ENCODE measurements at places on chromosomes 5 and 9. TPM values are rescaled to one million over a fixed set of nuclear protein-coding genes. Genes with fewer than 3 reads are reported as not detected.

The RNF38 gene
- total RNA-seq = 13.3 TPM

DNA sequence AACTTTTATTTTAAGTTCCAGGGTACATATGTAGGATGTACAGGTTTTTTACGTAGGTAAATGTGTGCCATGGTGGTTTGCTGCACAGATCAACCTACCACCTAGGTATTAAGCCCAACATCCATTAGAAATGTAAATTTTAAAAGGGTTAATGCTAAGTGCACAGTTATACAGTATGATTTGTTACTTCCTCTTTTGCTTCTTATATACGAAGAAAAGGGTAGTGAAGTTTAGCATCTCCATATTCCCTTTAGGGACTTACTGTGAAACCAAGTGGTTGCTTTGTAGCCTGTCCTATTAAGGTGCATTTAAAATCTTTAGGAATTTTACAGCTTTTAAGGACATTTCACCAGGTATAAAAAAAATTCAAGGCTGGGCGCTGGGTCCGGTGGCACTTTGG is 46.4 kb downstream of the RBM27 start:
- DNase-seq = no peak

The FRRS1L gene
- not detected for total RNA-seq

The SNX24 gene
- total RNA-seq = 21.8 TPM

- no peak for DNase-seq
These were observed 128.6 kb downstream of the SPATA31D1 start for GRCh38 chr9:82117026-82117811.

DNA sequence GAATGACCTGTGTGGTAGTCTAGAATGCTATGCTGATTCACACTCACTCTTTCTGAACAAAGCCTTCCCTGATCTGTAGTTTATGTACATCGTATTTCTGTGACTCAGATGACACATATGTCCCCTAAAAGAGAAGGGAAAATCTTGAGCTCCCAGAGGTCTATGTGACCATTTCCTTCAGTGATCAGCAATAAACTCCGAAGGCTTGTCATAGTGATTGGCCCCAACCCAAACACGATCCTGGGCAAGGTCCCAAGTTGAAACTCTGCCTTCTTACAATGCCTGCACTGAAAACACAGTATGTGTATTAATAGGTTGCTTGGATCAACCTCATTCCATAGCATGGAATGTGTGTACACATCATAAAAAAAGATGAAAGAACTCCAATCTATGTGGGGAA is 685.8 kb downstream of the MAT2B start:
- DNase-seq = peak; percentile 87

- no peak for DNase-seq
These were observed 497.6 kb downstream of the NTRK2 start for GRCh38 chr9:85167146-85167545.

The FCN2 gene
- total RNA-seq = not detected

The MYOZ3 gene
- total RNA-seq = 0.03 TPM

DNA sequence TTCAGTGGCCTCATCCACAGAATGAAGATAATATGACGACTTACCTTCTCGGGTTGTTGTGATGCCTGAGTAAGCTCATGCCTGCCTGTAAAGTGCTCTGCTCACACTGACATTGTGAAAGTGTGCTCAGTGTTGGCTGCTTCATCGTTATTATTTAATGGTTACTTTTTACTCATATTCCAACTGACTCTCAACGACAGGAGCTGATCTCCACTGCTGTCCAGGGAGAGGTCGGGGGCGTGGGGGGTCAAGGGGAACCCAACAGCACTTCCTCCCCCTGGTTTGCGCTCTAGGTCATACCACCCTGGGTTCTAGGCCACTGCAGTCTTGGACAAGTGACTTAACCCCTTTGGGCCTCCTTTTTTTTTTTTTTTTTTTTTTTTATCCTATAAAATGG is 52.9 kb upstream of the ANGPTL2 start:
- no peak for DNase-seq

- no peak for DNase-seq
These were observed 16.1 kb upstream of the CMBL start for GRCh38 chr5:10323588-10324488.

GRCh38 chr9:107439991-107440456 is 49.5 kb downstream of the KLF4 start:
- DNase-seq = no peak

DNA sequence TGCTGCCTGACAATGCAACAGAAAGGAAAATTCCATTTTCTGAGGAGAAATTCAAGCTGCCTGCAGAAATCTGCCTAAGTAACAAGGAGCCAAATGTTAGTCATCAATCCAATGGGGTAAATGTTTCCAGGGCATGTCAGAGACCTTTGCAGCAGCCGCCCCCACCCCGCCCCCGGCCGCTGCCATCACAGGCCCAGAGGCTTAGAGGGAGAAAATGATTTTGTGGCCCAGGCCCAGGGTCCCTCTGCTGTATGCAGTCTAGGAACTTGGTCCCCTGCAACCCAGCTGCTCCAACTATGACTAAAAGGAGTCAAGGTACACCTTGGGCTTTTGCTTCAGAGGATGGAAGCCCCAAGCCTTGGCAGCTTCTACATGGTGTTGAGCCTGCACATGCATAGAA is 45.0 kb downstream of the VLDLR start:
- no peak for DNase-seq

DNA sequence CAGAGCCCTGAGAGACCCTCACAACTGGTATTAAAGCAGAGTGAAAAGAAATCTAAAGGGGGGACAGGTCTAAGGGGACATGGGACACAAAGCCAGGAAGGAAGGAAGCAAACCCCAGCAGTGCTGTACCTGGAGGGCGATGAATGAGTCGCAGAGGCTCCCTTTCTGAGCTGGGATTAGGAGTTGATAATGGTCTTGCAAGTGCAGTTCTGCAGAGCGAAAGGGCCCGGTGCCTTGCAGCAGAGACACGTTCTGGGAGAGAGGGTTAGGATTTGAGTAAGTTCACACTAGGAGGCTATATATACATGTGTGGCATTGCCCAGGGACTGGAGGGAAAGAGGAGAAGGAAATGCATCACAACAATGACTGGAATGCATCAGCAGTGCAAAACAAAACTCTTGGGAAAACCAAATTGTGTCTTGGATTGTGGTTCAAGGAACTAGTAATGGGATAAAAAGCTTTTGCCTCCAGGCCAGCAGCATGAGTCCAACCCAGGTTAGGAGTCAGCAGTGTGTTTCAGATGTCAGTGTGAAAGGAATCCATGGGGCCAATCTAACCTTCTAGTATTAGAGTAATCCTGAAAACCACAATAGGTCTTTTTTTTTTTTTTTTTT is 38.8 kb upstream of the LIFR start:
- peak; percentile 37 for DNase-seq

The SPINK6 gene
- not detected for total RNA-seq

DNA sequence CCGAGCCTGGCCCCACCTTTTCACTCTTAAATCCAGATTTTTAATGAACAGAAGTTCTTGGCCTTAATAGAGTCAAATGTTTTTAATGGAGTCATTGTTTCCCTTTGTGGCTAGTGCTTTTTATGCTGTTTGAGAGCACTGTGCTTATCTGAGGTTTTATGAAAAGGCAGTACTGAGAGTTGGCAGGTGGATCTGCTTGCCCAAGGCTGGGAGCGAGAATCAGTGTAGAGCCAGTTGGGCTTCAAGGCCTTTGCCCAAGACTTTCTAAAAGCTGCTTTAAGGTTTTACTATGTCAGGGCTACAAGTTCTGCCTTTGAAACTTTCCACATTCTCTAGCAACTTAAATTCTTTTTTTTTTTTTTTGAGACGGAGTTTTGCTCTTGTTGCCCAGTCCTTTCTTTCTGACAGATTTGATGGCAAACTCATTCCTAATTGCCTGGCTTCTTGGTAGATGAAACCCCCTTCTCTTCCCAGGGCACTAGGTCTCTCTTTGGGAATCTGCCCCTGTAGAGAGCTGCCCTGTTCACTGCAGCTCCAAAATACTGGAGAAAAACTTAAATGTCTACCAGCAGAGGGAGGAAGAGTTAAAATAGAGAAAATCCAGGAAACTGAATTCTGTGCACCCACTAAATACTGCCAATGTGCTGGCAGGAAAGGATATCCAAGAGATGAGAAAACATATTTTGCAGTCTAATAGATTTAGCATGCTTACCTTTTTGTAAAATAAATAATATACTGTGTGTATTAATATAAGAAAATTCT is 36.9 kb upstream of the CDK20 start:
- no peak for DNase-seq

GRCh38 chr9:18999173-18999785 is 33.7 kb downstream of the SAXO1 start:
- DNase-seq = no peak

DNA sequence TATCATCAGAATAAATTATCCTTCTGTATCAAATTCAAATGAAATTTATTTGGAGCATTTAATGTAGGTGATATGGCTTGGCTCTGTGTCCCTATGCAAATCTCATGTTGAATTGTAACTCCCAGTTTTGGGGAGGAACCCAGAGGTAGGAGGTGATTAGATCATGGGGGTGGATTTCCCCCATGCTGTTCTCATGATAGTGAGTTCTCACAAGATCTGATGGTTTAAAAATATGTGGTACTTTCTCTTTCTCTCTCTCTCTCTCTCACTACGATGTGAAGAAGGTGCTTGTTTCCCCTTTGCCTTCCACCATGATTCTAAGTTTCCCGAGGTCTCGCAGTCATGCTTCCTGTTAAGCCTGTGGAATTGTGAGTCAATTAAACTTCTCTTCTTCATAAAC is 678.4 kb upstream of the RGMB start:
- DNase-seq = no peak

The MLANA gene
- total RNA-seq = not detected

DNA sequence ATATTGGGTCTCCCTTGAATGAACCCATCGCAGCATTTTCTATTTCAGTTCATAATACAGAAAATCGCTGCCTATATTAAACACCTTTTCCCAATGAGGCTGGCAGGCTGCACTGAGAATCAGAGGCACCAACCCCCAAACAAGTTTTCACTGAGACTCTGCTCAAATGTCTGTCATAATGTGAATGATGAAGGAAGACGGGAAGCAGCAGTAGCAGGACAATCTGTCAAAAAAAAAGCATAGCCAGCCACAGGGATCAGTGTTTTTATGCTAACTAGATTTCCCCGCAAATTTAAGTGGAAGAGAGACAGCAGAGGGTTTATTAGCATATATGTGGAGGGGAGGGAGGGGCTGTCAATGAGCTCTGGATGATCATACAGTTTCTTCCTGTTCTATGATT is 162.7 kb upstream of the PDE4D start:
- DNase-seq = no peak

- peak; percentile 13 for DNase-seq
These were observed 549.0 kb upstream of the ZNF608 start for GRCh38 chr5:125295405-125295872.

GRCh38 chr5:167242701-167243100 is 1048.7 kb upstream of the WWC1 start:
- DNase-seq = no peak

DNA sequence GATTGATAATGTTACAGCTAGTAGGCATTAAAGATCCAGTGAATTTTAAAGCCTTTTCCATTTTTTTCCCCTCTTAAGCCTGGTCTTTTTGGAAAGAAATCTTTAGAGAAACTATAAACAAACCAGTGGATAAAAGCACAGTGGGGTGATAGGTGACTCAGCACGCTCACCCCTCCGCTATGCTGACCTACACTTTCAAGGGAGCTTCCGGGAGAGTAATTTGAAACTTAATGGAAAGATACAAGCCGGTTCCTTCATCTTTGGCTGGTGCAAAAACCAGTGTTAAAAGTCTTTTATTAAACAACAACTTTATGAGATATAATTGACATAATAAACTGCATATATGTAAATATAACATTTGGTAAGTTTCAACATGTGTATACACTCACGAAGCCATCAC is 27.0 kb upstream of the ALDOB start:
- peak; percentile 66 for DNase-seq

GRCh38 chr9:83484990-83485389 is 53.2 kb downstream of the FRMD3 start:
- no peak for DNase-seq

DNA sequence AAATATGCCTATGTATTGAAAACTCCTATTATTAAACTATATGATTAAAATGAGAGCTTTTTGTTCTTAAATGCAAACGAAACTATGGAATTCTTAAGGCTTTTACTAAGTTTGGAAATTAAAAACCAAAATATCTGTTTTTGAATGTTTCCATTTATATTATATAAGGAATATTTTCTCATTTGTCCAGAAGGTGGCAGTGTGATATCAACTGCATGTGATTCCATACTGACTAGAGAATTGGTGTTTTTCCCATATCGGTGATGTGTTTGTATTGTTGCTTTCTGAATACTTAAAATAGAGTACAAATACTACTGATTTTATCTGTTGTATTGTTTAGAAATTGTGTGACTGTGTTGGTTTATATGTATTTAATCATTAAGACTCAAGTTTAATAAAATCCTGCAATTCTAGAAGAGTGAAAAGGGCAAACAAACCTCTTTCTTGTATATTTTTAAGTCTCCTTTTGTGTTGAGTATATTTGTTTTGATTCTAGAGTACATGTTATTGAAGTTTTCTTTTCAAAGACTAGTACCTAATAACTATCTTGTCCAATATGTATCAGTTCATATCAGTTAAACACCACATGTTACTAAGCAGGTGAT is 320.8 kb downstream of the CCDC171 start:
- no peak for DNase-seq

The CENPP gene
- total RNA-seq = 16.2 TPM

DNA sequence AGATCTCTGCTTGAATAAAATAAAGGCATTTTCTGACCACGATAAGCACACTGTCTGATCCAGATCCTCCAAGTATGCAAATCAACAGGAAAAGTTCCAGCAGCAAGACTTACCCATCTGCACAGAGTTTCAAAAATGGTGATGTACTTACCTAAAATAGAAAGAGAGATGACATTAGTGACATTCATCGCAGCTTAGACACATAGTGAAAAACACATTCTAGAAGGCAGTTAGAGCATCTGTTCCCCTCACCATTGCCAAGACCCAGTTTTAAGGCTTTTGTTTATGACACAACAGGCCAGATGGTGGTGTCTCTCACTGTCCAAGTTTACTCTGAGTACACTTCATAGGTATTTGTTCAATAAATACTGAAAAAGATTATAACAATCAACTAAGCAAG is 207.7 kb downstream of the PDE4D start:
- DNase-seq = peak; percentile 60

The ARL15 gene
- 2.2 TPM for total RNA-seq

DNA sequence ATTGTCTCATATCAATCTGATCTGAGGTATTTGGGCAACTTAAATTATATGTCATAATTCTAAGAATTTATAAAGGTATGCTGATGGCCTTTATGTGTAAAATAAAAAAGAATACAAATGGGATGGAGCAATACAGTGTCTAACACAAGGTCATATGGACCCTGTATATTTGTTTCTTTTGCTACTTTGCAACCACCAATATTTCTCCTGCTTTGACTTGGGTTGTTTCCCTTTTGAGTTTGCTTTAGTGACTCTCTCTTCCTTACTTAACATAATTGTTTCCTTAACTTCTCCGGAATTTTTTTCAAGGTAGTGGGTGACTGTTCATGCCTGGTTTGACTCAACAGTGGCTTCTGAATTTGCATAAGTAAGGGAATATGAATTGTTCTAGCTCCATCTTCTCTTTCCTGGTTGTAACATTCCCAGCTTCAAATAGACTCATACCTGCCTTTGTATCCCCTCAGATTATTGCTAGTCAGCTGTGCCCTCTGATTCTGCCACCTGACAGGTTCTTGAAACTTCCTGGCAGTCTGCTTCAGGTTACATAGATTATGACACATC is 30.2 kb upstream of the ANXA1 start:
- DNase-seq = no peak

GRCh38 chr9:90078988-90079421 is 474.2 kb downstream of the GADD45G start:
- DNase-seq = no peak

All from MG63 (cell line).